Heart left ventricle (tissue), 16 donors: ENCODE measurements at places on chromosomes 2 and 18. TPM values are rescaled to one million over a fixed set of nuclear protein-coding genes. Genes with fewer than 3 reads are reported as not detected.

DNA sequence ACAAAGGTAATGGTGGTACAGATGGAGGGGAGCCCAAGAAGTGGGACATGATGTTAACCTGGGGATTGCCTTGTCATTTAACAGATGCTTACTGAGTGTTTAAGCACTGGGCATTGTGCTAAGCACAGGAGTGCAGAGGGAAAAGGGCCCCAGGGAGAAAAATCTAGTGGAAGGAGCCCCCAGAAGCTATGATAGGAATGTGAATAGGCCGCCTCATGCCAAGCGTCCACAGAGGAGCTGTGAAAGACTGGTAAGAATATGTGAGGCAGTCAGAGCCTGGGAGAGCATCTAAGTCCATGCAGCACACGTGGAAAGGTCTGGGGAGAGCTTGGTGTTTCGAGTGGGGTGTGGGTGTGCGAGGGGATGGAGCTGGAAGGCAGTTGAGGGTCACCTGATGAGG is 5.5 kb downstream of the ZNF532 start:
- H3K4me3 ChIP-seq: no peak overlapping the region
- peaks cover 73% of the 10 kb centered on the region for H3K36me3 ChIP-seq
- no peak overlapping the region for H3K27ac ChIP-seq
- H3K4me1 ChIP-seq: peaks cover 47% of the 10 kb centered on the region

The SERPINB13 gene
- not detected for total RNA-seq

DNA sequence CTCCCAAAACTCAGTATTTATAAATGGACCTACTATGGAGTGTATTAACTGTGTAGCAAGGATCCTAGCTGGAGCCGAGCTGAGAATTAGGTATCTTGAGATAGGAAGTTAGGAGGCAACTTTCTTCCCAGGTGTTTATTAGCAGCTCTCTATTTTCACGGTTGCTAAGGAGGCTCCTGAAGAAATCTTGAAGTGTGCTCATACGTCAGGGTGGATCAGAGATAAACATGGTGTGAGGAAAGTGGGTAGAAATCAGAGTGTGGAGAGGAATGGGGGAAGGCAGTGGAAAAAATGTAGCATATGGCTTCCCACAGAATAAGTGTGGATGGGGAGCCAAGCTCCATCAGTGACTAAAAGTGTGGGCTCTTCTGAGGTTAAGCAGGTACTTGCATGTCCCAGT is 104.3 kb downstream of the ABCA12 start:
- no peak overlapping the region for H3K4me3 ChIP-seq
- H3K4me1 ChIP-seq: no peaks in the 10 kb centered on the region
- no peaks in the 10 kb centered on the region for H3K27me3 ChIP-seq

The GCG gene
- not detected for total RNA-seq

The CFAP210 gene
- not detected for total RNA-seq

The RFX8 gene
- total RNA-seq: not detected
